A673 (cell line): ENCODE measurements at places on chromosomes 13 and 19. TPM values are rescaled to one million over a fixed set of nuclear protein-coding genes. Genes with fewer than 3 reads are reported as not detected.

Gene PALM
- total RNA-seq = 21.2 and 40.3 TPM in 2 replicates

DNA sequence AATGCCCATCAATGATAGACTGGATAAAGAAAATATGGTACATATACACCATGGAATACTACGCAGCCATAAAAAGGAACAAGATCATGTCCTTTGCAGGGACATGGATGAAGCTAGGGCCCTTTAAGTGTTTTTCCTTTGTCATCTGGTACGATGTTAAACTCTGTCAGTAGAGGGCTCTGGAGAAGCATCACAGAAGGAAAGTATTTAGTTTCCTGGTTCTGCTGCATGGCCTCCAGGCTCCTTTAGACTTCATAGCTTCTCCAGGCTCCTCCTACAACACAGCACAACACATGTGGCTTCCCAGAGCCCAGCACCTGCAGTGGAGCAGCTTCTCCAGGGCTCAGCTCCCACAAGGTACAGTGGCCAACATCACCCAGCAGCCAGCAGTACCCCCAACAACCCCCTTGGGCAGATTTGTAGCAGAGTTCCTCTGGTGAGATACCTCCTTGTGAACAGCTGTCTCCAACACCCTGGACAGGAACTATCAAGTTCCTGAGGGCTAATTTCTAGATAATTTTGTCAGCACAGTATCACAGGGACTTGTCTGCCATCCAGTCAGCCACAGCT is 63.4 kb downstream of the KCTD12 start:
- H3K4me1 ChIP-seq = no peaks in the 10 kb centered on the region
- H3K36me3 ChIP-seq = no peaks in the 10 kb centered on the region
- no peaks in the 10 kb centered on the region for H3K27me3 ChIP-seq
- DNase-seq = peak; percentile 38
- no peak overlapping the region for H3K27ac ChIP-seq

GRCh38 chr13:21234526-21234925 is 58.1 kb downstream of the MRPL57 start:
- no peak overlapping the region for H3K4me3 ChIP-seq
- DNase-seq = peak; percentile 68
- H3K4me1 ChIP-seq = peaks cover 53% of the 10 kb centered on the region
- H3K27ac ChIP-seq = peak overlapping the region; percentile 94

GRCh38 chr19:18269070-18269723 is 5.1 kb downstream of the IQCN start:
- peaks cover 35% of the 10 kb centered on the region for H3K36me3 ChIP-seq
- DNase-seq = no peak
- no peaks in the 10 kb centered on the region for H3K4me1 ChIP-seq
- no peak overlapping the region for H3K27ac ChIP-seq
- no peak overlapping the region for H3K4me3 ChIP-seq
